ENCODE measurements at places on chromosomes 7 and 10.

DNA sequence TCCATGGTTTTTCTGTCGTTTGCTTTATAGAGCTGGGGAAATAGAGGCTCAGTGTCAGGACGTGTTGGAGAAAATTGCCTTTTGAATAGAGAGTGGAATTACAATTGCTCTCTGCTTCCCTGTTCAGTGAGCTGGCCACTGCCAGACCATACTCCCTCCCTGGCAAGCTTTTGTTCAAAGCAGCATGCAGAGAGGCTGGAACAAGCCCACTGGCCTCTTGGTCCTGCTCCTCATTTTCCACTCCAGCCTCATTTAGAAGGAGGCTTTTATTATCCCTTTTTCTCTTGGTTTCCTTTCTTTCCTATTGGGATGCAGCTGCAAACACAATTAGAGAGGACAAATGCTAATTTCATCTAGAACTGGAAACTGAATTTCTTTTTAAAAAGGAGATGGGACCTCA is 302.2 kb upstream of the PODXL start:
- DNase-seq, result no peak

GRCh38 chr7:158997110-158997453 is 140.7 kb downstream of the DYNC2I1 start:
- DNase-seq, result no peak

GRCh38 chr7:7051206-7051877 is 131.0 kb upstream of the C1GALT1 start:
- DNase-seq, result no peak

- peak; percentile 98 for DNase-seq
These were observed 56.6 kb upstream of the BET1 start for GRCh38 chr7:94060752-94061151.

DNA sequence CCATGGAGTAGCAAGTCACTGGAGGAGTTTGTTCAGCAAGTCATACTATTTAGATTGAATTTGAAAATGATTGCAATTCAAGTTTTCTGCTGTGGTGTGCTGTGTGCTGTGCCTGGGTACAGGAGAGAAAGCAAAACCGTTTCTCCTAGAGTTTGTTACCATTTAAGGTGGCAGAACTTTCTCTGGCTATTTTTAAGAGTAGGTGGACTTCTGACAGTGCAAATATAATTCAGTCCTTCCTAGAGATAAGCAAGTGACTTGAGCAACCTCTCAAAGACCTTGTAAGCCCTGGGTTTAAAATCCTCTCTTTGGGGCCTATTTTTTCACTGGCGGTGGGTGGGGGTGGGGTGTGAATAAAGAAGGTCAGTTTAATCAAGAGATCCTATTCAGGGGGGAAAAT is 42.9 kb upstream of the FGL2 start:
- DNase-seq, result no peak

DNA sequence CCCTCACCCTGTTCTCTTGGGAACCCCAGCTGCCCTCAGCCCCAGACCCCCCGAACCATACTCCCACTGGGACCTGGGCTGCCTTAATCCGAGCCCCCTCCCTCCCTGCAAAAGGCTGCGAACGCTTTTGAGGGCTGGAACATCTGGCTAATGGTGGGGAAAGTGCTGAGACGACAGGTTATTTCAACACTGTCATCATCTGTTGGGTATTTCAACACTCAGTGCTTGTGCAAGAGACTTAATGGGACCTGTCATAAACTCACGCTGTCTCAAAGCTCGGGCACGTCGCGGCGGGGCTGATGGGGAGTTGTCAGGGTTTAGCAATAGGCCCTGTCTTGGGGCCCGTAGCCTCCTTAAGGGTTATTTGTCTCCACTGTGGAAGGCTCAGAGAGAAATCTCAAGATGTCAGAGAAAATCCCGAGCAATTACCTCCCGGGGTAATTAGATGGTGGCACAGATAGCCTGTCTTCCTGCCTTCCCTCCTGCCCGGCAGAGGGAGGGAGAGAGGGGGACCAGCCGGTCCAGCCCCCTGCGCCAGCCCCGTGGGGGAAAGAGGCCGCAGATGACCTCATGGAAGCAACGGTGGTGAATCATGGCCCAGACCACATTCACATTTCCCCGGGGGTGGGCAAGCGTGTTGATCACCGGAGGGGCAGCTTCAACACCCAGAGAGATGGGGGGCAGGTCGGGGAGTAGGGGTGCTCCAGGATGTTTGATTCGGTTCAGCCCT is 88.7 kb upstream of the MYL10 start:
- peak; percentile 93 for DNase-seq

DNA sequence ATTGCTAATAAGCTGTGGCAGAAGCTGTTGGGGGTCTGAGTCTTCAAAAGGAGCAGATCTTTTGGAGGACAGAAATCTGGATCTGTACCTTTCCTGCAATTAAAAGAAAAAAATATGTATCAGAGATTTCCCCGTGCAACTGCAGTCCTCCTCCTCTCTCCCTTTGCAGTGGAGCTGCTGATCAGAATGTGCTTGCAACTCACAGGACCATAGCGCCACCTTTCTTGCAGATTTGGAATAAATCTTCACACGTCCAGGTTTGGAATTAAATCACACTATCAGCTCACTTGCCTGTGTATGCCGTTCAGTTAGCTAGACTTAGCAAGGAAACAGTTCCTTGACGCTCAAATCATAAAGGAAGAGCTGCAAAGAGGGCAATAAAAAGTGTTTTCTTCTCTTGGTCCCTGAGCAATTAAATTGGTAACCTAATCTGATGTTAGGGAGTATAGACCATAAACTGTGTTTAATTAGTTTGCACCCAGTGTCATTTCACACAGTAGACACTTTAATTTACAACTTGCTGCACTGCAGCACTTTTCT is 77.4 kb downstream of the PON1 start:
- peak; percentile 69 for DNase-seq

- DNase-seq, result peak; percentile 63
These were observed 3.1 kb upstream of the PLPP4 start for GRCh38 chr10:120453886-120454285.

GRCh38 chr10:71077796-71078453 is 134.4 kb upstream of the UNC5B start:
- no peak for DNase-seq

GRCh38 chr10:82294874-82295378 is 419.9 kb downstream of the NRG3 start:
- DNase-seq, result no peak

DNA sequence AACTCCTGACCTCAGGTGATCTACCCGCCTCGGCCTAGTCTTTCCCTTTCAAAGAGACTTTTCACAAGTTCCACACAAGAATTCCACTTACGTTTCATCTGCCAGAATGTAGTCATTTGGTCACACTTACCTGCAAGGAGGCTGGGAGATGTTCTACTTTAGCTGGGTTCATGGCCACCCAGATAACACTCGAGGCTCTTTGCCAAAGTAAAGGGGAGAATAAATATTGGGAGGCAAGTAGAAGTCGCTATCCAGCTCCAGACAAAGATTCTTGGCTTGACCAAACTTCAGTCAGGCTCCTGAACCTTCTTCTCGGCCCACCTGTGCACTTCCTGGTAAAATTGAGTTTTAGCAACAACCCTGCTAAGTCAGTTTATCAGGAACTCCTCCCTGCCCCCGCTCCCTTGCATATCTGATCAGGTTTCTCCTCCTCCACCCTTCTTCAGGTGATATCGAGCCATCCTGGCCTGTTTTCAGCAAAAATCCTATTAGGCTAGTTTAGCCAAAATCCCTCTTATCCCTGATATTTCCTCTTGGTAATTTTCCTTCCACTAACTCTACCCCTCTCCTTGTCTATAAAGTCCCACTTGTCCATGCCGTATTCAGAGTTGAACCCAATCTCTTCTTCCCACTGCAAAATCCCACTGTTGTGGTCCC is 25.1 kb upstream of the SAMD8 start:
- no peak for DNase-seq

- DNase-seq, result peak; percentile 53
These were observed 35.4 kb downstream of the BAG3 start for GRCh38 chr10:119686465-119687191.
